Activated CD4-positive, alpha-beta memory T cell treated with anti-CD3 and anti-CD28 coated beads for 36 hours (primary cell): ENCODE measurements at places on chromosomes 7 and 10. TPM values are rescaled to one million over a fixed set of nuclear protein-coding genes. Genes with fewer than 3 reads are reported as not detected.

The ACTR3C gene
- 8.8 TPM for total RNA-seq

The AQP1 gene
- 0.62 TPM for total RNA-seq

The WASHC2A gene
- 22.5 TPM for total RNA-seq

The FOXI2 gene
- total RNA-seq, result not detected

The PDZD8 gene
- total RNA-seq, result 16.2 TPM

The JAKMIP3 gene
- 0.77 TPM for total RNA-seq

The MSS51 gene
- 2.1 TPM for total RNA-seq

The CALML5 gene
- not detected for total RNA-seq

The GRID2IP gene
- 0.19 TPM for total RNA-seq

The XPNPEP1 gene
- 66.4 TPM for total RNA-seq

The GARIN1A gene
- total RNA-seq, result not detected

The GPR37 gene
- 0.07 TPM for total RNA-seq

The IGFBP3 gene
- 1.9 TPM for total RNA-seq

The AFAP1L2 gene
- 1.2 TPM for total RNA-seq

The CYP3A7 gene
- total RNA-seq, result not detected

The CRTAC1 gene
- total RNA-seq, result not detected

The TMEM229A gene
- not detected for total RNA-seq

The CCM2 gene
- 85.2 TPM for total RNA-seq
